ENCODE measurements at places on chromosomes 1 and 21. TPM values are rescaled to one million over a fixed set of nuclear protein-coding genes. Genes with fewer than 3 reads are reported as not detected.

Gene KRTAP12-2
- 0.25 TPM for total RNA-seq

Gene ZNF593OS
- total RNA-seq: not detected

Gene ESPN
- 46.1 TPM for total RNA-seq

Gene NEGR1
- 2.9 TPM for total RNA-seq

Gene SLC5A9
- 0.22 TPM for total RNA-seq

Gene MARCKSL1
- total RNA-seq: 442 TPM

Gene BRINP3
- 0.28 TPM for total RNA-seq

Gene RNU1-3
- total RNA-seq: 1,267 TPM

Gene TMEM125
- total RNA-seq: 27.8 TPM

- H3K27ac ChIP-seq: no peak overlapping the region
- no peak overlapping the region for H3K4me3 ChIP-seq
- H3K36me3 ChIP-seq: peaks cover 14% of the 10 kb centered on the region
- no peaks in the 10 kb centered on the region for H3K27me3 ChIP-seq
- 0 out of 2 replicates have a peak, but pooled peaks cover 2% of the 10 kb centered on the region for H3K4me1 ChIP-seq
Observed at GRCh38 chr1:172915271-172915670, 135.5 kb downstream of the TNFSF18 start.

DNA sequence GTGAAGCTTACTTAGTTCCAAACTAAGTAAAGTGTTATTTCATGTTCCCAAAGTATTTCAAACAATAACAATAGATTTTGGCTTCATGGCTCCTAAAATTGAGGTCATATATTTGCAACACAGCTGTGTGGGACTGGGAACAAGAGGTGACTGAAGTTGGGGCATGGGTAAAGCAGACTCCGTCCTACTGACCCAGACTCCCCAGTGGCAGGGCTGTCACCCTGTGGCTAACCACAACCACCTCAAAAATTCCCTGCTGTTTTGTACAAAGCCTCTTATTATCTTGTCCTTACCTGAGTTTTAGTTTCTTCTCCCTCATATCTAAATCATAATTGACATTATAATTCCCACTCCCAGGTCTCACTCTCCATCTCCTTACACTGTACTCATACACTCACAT lies 117.6 kb downstream of the PTGER3 start:
- DNase-seq: no peak
- H3K36me3 ChIP-seq: peaks cover under 1% of the 10 kb centered on the region
- no peak overlapping the region for H3K4me3 ChIP-seq
- H3K27ac ChIP-seq: no peak overlapping the region

GRCh38 chr1:32413507-32414185 lies 19.4 kb upstream of the BSDC1 start:
- DNase-seq: peak; percentile 60
- peaks cover 32% of the 10 kb centered on the region for H3K27me3 ChIP-seq
- H3K36me3 ChIP-seq: peaks cover 59% of the 10 kb centered on the region
- H3K27ac ChIP-seq: no peak overlapping the region
- H3K4me3 ChIP-seq: no peak overlapping the region

DNA sequence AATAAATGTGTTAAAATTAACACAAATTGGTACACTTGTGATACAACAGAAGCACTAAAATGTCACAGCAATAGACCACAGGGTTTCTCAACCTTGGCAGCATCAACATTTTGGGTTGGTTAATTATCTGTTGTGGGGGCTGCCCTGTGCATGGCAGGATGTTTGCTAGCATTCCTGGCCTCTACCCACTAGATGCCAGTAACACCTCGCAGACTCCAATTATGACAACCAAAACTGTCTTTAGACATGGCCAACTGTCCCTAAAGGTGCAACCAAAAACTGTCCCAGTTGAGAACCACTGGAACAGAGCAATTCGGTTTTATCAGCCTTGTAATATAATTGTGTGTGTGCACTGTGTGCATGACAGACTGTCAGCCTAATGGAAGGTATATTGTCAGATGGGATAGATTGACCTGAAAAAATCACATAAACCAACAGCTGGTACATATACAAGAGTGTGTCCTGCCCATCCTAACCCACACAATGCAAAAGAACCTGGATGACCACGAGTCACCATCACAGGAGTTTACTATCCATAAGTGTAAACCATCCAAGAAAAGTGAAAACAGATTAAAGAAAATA lies 13.5 kb upstream of the ERG start:
- no peaks in the 10 kb centered on the region for H3K36me3 ChIP-seq
- no peak overlapping the region for H3K4me3 ChIP-seq
- H3K27me3 ChIP-seq: no peaks in the 10 kb centered on the region
- DNase-seq: no peak
- no peak overlapping the region for H3K27ac ChIP-seq

- H3K4me1 ChIP-seq: peaks cover 59% of the 10 kb centered on the region
- DNase-seq: no peak
- no peak overlapping the region for H3K27ac ChIP-seq
- H3K27me3 ChIP-seq: no peaks in the 10 kb centered on the region
- peaks cover 5% of the 10 kb centered on the region for H3K36me3 ChIP-seq
Observed at GRCh38 chr1:159941141-159941540, 4.3 kb downstream of the IGSF9 start.

DNA sequence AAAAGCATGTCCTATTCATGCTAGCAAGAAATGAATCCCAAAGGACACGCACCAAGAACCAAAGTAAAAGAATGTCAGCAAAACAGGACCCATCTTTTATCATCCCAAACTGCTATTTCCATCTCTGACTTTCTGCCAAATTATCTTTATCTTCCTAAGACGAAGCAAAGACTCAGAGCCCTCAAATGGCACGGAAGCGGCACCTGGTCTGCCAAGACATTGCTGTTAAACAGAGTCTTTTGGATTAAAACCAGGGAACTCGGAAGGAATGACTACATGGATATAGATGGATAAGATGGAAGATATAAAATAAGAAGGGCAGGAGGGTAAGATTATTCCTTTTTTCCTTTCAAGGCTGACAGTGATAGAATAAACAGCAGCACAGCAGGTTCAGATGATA lies 60.8 kb upstream of the LBR start:
- H3K4me3 ChIP-seq: no peak overlapping the region
- H3K27me3 ChIP-seq: no peaks in the 10 kb centered on the region
- no peaks in the 10 kb centered on the region for H3K36me3 ChIP-seq
- 0 out of 2 replicates have a peak, but pooled peaks cover 3% of the 10 kb centered on the region for H3K4me1 ChIP-seq

DNA sequence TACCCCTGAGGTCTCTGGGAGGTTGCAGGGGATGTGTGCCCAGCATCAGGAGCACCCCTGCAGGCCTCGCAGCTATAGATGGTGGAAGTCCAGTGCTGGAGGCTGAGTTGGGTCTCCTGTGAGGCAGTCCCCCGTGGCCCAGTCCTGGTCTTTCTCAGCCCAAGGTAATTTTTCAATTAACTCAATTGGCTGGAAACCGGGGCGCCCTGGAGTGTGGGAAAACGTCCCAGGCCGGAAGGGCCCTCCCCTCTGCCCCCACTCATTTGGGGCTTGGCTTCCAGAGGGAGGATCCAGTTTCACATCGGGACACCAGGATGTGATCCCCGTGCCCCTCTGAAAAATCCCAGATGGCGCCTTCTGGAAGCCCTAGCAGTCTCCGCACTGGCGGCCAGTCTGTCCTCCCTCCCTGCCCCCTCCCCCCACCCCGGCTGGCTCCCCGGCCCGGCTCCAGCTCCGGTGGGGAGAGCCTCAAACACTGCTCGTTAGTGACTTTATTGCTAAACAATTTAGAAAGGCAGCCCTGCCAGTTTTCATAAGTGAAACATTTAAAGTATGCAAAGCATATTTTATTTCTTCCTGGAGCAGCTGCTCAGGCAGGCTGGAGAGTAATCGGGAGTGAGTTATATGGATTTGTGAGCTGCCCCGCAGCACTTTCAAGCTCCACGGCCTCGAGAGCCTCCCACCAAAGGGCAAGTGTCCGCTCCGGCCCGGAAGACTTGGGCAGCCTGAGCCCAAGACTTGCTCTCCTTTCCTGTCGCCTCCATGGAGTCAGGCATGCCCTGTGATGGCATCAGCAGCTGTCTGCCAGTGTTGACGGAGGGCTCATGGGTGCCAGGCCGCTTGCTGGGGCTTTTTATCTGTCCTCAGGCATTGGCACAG lies 208.2 kb upstream of the TMEM51 start:
- no peak overlapping the region for H3K4me3 ChIP-seq
- peaks cover 63% of the 10 kb centered on the region for H3K4me1 ChIP-seq
- DNase-seq: peak; percentile 57
- no peaks in the 10 kb centered on the region for H3K27me3 ChIP-seq
- no peaks in the 10 kb centered on the region for H3K36me3 ChIP-seq
- peak overlapping the region; percentile 79 for H3K27ac ChIP-seq

DNA sequence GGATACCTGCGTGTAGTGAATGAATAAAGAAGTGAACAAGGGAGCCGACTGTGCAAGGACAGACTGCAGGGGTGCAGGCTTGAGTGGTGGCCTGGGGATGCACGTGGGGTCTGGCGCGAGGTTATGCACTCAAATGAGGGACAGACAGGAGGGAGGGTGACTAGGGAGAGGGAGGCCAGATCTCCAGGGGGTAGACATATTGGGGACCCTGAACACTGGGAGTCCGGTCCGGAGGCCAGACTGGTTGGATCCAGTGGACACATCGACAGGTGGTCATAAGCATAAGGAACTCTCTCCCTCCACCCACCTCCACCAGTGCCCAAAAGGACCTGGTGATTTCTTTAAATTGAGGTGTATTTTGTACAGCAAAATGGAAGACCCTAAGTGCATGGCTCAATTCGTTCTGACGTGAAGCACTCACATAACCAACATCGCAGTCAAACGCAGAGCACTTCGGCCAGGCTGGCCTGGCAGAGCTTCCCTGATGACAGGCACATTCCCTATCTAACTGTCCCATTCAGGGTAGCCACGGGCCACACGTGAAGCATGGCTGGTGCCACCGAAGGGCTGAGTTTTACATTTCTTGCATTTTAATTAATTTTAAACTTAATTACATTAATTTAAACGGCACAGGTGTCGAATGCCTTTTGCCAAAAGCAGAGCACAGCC lies 14.0 kb downstream of the WNT3A start:
- DNase-seq: no peak
- H3K36me3 ChIP-seq: no peaks in the 10 kb centered on the region
- peaks cover 41% of the 10 kb centered on the region for H3K27me3 ChIP-seq
- H3K27ac ChIP-seq: no peak overlapping the region

DNA sequence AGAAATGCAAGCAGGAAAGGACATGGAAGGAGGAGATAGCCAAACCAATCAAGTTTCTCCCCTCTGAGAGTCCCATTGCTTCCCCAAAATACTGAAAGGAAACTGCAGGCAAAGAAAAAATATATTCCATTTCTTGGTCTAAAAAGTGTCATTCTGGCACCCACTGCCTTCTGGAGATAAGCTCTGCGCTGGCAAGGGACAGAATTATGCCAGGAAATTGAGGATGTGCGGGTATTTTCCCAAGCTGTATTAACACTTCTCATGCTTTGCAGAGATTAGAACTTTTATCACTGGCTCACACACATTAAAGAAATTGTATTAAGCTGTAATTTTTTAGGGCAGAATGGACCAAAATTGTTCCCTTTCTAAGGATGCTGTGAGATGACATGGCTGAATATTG lies 381.2 kb upstream of the DUSP10 start:
- DNase-seq: no peak
- no peaks in the 10 kb centered on the region for H3K27me3 ChIP-seq
- no peak overlapping the region for H3K4me3 ChIP-seq

DNA sequence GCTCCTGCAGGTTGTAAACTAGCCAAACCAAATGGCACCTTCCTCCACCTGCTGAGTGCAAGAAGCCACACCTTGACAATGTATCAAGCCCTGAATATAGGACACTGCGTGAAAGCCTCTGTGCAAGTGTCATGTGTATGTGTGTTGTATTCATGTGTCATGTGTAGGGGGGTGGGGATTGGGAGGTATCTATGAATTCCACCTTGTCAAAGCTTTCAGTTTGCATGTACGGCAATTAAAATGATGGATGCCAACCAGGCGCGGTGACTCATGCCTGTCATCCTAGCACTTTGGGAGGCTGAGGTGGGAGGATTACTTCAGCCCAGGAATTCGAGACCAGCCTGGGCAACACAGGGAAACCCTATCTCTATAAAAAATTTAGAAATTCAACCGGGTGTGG lies 19.8 kb downstream of the CD34 start:
- no peak for DNase-seq
- no peaks in the 10 kb centered on the region for H3K36me3 ChIP-seq
- H3K27ac ChIP-seq: no peak overlapping the region
- peaks cover 5% of the 10 kb centered on the region for H3K27me3 ChIP-seq

DNA sequence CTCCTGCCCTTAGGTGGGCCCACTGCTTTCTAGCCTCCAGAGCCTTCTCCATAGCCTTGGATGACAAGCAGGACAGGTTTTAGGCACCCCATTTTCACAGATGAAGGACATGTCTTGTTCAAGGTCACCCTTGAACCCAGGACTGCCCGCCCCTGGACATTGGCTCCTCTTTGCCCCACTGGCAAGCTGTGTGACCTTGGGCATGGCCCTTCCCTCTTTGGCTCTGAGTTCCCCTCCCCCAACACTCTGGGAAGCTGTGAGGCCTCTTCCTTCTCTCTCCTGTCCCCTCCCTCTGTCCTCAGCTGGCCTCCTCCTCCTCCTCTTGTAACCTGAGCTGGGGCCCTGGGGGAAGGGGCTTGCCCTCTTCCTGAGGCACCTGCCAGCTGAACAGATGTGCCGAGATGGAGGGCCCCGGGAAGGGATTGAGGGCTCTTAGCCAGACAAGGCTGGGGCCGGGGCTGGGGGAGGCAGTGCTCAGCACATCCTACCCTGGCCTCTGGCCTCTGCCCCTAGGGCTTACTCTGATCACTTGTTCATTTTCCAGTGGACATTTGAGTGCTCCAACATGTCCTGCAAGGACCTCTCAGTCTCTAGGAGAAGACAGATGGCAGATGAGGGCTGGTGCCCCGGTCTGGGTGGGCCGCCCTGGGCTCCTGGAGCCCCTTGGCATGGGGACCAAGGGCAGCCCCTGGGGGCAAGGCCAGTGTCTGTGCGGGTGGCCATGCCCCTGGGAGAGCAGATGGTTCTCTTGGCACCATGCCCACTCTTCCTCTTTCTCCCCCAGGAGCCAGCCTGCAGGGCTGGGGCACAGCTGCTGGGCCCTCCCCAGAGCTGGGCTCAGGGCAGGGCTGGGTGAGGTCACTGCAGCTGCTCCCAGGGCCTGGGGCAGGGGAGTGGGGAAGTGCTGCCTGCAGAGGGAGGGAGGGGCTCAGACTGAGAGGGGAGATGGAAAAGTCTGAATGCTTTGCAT lies 10.7 kb downstream of the FOXO6 start:
- H3K27me3 ChIP-seq: peaks cover 31% of the 10 kb centered on the region
- no peaks in the 10 kb centered on the region for H3K36me3 ChIP-seq
- H3K4me1 ChIP-seq: peaks cover 68% of the 10 kb centered on the region
- peak overlapping the region; percentile 62 for H3K4me3 ChIP-seq

GRCh38 chr1:101086783-101087182 lies 61.2 kb upstream of the DPH5 start:
- H3K27me3 ChIP-seq: no peaks in the 10 kb centered on the region
- DNase-seq: no peak
- peaks cover 2% of the 10 kb centered on the region for H3K4me1 ChIP-seq
- no peak overlapping the region for H3K27ac ChIP-seq

GRCh38 chr21:42102076-42102475 lies 31.0 kb downstream of the UMODL1 start:
- no peak for DNase-seq
- no peaks in the 10 kb centered on the region for H3K27me3 ChIP-seq
- H3K36me3 ChIP-seq: no peaks in the 10 kb centered on the region
- no peak overlapping the region for H3K4me3 ChIP-seq

GRCh38 chr21:36968414-36968813 lies 1.9 kb upstream of the HLCS start:
- H3K27ac ChIP-seq: no peak overlapping the region
- DNase-seq: no peak
- H3K36me3 ChIP-seq: 0 out of 2 replicates have a peak, but pooled peaks cover 5% of the 10 kb centered on the region
